SK-N-DZ (cell line): ENCODE measurements at places on chromosomes 2 and 18.

GRCh38 chr2:42569883-42570282 lies 1.5 kb downstream of the MTA3 start:
- no peak for DNase-seq

DNA sequence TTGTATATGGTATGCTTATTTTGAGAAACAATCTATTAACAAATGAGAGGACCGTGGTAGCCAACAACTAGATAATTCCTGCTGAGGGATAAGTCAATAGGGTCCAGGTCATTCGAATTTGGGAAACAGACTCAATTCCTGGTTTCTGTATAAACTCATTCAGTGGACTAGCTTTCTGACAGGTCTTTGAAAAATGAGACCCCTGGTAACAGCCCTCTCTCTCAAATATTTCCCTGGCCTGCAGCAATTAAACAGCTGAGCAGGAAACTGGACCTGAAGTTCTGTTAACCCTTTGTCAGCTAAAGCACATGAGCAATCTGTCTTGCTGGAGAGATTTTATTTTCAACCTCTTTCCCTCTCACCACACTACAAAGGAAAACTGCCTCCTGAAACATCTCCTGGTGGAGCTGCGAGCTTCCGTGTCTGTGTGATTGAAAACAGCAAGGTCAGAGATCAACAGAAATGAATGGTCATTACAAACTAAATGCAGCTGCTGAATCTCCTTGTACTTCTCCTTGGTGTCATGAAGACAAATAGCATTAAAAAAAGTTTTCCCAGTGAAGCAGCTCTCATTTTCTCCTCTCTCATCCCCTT lies 70.3 kb upstream of the CCDC85A start:
- no peak for DNase-seq

GRCh38 chr2:228543117-228543516 lies 361.6 kb upstream of the SPHKAP start:
- no peak for DNase-seq

DNA sequence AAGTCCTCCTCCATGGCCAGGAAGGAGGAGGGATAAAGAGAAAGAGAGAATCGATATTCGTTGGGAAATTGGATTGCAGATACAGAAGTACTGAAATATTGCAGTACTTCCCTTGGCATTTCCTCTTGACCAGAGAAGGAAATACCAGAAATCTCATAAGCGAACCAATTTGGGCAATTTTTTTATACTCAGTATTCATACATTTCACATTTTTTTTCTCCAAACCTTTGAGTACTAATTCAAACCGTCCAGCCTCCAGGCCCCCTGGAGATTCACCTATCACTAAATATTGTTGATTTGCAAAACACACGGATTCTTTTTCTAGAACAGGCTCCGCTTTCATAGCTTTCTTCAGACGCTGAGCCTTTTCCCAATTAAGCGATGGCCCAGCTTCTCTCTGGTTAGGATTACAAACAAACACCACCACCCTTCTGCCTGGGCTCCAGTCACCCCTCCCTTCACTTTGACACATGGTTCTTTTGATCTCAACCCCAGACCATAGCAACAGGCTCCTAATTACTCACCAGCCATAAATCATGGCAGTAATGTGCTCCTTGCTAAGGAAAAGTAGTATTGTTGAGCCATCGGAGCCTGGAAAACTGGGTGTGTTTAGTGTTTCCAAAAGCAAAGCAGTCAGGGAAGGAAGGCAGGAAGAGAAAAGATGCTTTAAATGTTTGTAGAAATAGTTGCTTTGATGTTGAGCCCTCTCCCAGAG lies 138.4 kb upstream of the CCDC68 start:
- peak; percentile 86 for DNase-seq

GRCh38 chr18:39449566-39449965 lies 1884.0 kb upstream of the CELF4 start:
- no peak for DNase-seq

DNA sequence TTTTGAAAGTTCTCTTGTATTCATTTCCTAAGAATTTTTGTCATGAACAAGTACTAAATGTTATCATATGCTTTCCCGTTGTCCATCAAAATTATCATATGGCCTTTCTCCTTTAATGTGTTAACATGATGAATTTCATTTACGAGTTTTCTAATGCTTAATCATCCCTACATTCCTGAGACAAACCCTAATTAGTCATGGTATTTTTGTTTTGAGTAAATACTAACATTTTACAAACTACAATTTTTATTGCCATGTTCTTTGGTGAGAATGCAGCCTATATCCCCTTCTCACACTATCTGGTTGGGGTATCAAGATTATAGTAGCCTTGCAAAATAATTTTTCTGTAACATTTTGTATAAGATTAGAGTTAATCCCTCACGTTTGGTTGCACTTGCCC lies 14.5 kb downstream of the SMAD2 start:
- DNase-seq = no peak

- DNase-seq = no peak
Measured at GRCh38 chr2:149090706-149091105, 52.2 kb downstream of the LYPD6B start.

DNA sequence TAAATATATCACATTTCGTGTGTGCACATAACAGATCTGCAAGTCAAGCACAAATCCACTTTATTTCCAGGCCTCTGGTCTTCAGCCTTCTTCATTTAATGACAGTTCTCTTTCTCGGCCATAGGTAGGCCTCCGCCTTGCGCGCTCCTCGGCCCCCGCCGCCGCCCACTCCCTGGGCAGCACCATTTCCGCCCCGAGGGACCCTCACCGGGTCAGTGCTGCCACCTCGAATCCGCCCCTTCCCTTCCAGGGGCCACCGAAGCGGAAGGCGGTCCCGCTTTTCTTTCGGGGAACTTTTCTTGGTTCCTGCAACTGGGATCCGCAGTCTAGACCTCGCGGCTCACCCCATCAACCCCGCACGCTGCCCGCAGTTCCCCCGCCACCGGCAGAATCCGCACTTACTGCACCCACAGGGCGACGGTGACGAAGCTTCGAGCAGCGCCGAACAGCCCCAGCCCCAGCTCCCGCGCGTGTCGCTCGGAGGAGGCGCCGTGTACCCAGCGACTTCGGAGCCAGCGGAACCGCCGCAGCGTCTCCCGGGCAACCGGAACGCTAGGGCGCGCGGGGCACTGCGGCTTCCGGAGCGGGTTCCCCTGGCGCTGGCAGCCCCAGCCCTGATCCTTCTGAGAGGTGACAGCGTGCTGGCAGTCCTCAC lies at the start of gene CDKL4:
CDKL4 (minus strand) TSS at position 502 of the 655 bp plus-strand sequence.
- DNase-seq = no peak

DNA sequence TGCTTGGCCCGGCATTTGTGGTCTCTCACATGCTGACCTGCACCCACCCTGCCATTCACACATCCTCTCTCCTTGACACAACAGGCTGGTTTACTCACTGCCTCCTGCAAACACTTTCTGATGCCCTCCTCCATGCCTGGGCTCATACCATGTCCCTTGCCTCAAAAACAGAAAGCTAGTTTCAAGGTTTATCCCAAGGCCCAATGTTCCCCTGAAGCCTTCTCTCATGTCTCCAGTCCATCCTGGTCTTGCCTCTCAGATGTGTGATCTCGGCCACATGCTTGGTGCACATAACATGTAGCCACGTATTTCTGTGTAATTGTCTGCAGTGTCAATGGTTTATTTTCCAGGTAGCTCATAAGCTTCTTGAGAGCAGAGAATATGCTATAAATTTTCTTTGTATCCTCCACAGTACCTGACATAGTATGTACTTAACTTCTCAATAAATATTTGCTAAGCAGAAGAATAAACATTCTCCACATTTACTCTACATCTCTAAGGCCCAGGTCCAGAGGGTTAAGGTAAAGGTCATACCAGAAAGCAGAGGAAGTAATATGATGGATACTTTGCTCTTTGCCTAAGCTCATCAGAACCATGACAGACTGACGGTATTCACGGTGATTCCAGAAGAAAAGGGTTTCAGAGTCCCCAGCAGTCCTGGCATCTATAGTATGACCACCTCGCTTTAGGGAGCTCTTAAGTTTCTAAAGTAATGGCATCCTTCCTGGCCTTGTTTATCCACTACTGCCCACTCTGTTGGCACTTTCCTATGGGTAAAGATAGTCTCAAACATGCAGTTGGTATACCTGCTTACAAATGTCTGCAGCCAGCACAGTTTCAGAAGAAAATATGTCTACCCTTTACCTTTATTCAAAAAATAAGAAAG lies 163.4 kb upstream of the ZFP36L2 start:
- no peak for DNase-seq

DNA sequence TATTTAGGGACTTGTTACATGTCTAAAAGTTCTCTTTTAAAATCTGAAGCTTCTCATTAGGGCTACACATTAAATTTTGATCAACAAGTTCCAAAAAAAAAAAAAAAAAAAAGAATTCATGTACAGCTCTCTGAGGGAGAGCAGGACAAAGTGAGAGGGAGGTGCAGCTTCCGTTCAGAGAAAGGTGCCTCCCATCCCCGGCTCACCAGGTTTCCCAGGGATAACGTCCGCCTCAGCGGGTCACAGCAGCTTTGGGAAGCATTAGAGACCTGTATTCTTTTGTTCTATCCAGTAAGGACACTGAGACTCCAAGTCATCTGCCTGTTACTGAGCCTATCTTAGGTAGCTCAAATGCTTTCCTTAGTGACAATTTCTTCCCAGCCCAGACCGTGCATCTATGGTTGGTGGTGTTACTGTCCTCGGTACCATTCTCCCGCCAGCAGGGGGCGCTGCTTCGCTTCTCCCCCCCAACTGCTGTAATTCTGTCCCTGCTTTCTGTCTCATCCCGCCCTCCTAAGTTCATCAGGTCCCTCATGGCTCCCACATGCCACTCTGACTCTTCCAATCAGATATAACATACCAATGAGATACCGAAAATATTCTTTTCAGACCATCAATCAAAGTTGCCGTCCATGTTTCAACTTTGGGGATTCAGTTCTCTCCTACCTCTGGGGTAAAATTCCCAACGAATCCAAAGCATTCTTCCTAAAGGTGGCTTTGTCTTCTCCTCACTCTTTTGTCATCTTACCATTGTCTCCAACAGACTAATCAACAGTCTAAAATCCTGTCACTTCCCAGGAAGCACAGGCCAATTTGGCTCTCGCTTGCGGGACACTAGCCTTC lies 466.5 kb downstream of the METTL4 start:
- peak; percentile 9 for DNase-seq

DNA sequence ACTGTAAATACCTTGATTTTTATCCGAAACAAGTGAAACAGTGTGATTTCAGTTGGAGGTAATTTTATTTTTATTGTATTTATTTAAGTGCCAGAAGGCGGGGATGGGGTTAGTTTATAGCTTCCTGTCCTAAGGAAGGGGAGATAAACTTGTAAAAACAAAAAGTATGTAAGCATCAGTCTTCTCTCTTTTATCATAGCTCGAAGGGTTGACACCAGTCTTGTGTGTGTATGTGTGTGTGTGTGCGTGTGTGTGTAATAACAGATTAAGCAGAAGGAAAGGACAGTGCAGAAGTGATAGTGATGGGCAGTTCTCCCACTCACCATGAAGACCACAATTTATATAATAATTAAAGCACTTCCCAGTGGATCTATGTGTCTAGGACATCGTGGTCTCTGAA lies 793.3 kb downstream of the PLCL1 start:
- no peak for DNase-seq

DNA sequence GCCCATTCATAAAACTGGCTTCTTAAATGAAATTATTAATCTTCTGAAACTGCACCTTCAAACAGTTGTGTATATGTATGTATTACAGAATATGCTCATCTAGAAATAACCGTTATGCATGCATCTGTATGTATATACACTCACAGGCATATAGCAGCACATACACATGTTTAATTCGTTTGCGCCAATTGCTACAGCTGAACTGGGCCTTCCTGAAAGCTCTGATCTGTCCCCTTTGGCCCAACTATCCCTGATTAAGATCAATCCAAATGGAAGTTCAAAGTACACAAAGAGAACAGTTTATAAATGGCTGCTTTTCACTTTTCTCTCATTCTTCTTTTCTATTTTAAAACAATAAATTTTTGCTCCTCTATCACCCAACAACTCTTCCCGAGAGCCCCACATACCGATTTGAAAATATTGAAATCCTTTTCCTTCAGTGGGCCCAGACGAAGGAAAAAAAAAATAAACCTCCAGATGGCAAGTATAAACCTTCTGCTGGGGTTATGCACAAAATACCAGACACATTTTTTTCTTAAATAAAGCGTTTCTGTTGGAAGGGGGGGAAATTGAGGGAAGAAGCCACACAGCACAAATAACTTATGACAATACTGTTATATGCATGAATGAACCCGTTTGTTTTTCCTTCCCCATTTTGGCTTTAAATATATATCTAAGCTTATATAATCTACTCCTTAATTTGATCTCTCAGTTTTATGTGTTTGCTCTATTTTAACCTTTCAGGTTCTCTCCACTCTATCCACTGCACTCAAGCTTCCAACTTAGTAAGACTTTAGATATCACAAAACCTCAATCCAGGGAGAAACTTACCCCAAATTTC lies 267.3 kb downstream of the TCF4 start:
- DNase-seq = peak; percentile 47

- DNase-seq = peak; percentile 62
Measured at GRCh38 chr18:45386041-45386655, 229.1 kb upstream of the SLC14A2 start.

- DNase-seq = no peak
Measured at GRCh38 chr2:13916066-13916465, 716.5 kb upstream of the LRATD1 start.

- DNase-seq = no peak
Measured at GRCh38 chr2:227163998-227164762, at the start of the genes COL4A3 and COL4A4. TSS of gene COL4A3 (plus strand) at chr2:227164624. CDS start at chr2:227164727, 103 bp downstream. TSS of gene COL4A4 (minus strand) at chr2:227164205. CDS start at chr2:227147483, 16,722 bp downstream.

GRCh38 chr18:1357724-1358123 lies 453.1 kb downstream of the ADCYAP1 start:
- DNase-seq = no peak

GRCh38 chr2:25280051-25280687 lies 61.6 kb downstream of the DNMT3A start:
- DNase-seq = no peak

- DNase-seq = no peak
Measured at GRCh38 chr2:216078776-216079175, 2.8 kb downstream of the PECR start.

DNA sequence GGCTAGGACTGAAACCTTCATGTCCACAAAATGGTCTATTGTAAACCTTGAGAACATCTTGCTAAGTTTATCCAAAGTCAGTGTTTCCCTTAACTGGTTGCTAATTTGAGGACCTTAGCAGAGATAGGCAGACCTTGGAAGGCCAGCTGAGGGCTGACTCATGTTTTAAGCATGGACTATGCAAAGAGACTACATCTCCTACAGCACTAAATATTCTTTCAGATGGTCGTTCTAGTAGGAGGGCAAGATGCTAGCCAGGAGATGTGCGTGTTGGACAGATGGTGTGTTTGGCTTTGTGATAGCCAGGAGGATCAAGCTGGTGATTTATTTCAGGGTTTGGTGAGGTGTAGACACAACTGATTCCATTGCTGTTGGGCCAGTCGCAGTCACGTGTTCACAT lies 75.8 kb downstream of the NRP2 start:
- DNase-seq = no peak

GRCh38 chr2:109185821-109186570 lies 57.0 kb downstream of the SH3RF3 start:
- no peak for DNase-seq

- DNase-seq = no peak
Measured at GRCh38 chr2:15009681-15010080, 377.2 kb downstream of the LRATD1 start.

DNA sequence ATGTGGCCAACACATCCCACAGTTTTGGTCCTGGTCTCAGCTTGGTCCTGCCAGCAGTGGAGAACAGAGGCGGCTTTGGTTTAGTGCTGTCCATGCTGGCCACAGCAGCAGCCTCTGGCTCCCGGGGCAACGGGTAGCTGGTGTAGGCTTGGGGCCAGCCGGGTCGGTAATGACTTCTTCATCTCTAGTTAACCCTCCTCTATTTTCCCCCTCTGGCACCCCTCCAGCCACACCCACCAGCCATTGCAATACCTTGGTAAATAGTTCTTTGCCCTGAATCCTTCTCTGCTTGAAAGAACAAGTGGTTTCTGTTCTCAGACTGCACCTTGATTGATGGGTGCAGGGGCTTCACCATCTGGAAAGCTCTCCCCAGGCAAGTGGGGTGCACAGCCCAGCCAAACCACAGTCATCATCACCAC lies 31.7 kb upstream of the ZNF396 start:
- no peak for DNase-seq
